Nephron progenitor cell (in vitro differentiated cells): ENCODE measurements at places on chromosomes 2 and 18.

GRCh38 chr2:230690439-230690838, 22.2 kb upstream of the CAB39 start:
- DNase-seq = no peak

DNA sequence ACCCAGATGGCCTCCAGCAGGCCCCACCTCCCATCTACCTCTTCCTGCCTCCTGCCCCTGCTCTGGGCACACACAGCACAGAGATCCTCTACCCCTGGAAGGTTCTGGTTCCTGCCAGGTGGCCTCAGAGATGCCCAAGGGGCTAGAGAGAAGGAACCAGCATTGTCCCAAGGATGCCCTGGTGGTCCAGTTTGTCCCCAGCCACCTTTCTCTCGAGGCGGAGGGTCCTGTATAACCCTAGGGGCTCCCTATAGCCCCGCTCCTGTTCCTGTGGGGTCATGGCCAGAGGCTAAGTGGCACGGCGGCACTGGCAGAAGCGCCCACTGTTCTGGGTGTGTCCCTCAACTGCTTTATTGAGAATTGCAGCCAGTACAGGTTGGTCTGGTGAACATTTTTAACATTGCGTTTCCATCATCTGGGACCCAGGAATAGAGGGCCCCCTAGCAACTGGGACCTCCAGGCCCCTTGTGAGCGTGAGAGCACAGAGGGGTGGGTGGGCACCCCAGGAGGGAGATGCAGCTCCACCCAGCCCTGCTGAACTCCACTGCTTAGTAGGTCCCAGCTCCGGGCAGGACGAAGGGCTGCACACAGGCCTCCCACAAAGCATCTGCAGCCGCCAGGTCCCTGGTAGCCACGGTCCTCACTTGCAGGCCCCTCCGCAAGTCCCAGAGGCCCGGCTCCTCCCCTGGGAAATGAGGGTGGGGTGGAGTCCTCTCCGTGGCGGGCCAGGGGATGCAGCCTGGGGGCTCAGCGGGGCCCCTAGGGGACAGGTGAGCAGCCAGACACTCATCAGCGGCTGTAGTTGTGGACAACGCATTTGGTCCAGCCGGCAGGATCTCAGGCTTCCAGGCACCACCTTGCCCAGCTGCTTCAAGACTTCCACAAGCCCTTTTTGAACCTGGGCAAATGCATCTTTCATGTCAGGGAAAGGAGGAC, 33.1 kb downstream of the GPC1 start:
- no peak for DNase-seq

- no peak for DNase-seq
Observed at GRCh38 chr2:35417293-35417692, 938.3 kb upstream of the CRIM1 start.

GRCh38 chr2:235749121-235749770, 255.4 kb downstream of the AGAP1 start:
- no peak for DNase-seq

GRCh38 chr2:3575534-3576262, 638 bp downstream of the RPS7 start:
- DNase-seq = no peak

GRCh38 chr18:25467226-25467987, 115.4 kb upstream of the ZNF521 start:
- DNase-seq = no peak

- no peak for DNase-seq
Observed at GRCh38 chr2:48107326-48107925, 201.1 kb upstream of the FBXO11 start.

GRCh38 chr18:50628533-50628905, 68.6 kb downstream of the MAPK4 start:
- DNase-seq = no peak

DNA sequence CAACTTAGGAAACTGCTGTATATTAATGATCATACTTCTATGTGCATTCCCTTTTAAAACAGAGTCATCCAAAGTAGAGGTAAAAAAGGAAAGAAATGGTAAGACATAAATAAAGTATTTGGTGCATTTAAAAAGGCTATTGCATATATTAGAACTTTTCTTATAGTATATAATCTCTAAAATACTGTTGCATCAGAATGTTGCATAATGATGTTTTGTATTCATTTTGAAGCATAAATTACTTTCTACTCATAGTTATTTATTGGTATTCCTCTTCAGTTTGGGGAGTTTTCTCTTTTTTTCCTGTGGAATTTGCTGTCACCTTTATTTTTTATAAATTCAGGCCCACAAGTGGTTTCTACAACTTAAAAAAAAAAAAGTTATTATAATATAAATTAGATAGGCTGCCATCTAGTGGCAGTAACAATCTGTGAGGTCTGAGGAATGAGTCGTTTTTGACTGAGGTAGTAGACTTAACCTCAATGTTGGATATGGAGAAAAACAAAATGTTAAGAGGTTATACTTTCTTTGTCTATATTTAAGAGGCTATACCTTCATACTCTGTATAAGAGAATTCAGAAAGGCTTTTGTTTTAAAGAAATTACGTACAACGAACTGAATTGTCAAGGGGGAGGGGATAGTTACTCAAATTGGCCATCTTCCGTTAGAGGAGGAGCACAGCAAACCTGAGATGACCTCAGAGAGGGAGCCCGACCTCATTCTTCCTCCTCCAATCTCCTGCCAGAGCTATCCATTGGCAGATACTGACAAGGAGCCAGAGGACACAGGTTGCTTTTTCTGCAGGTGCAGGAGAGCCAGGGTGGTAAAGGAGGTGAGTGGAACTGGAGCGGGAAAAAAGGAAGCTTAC, 23.8 kb downstream of the ANKAR start:
- DNase-seq = no peak

GRCh38 chr2:26330604-26331003, 15.3 kb upstream of the SELENOI start:
- no peak for DNase-seq
